ENCODE measurements at places on chromosomes 4 and X.
A peak's percentile ranks its signal among the peaks of the same experiment; 100 is the strongest.

GRCh38 chr4:27068151-27068867, 207.7 kb downstream of the STIM2 start:
- no peak for DNase-seq

DNA sequence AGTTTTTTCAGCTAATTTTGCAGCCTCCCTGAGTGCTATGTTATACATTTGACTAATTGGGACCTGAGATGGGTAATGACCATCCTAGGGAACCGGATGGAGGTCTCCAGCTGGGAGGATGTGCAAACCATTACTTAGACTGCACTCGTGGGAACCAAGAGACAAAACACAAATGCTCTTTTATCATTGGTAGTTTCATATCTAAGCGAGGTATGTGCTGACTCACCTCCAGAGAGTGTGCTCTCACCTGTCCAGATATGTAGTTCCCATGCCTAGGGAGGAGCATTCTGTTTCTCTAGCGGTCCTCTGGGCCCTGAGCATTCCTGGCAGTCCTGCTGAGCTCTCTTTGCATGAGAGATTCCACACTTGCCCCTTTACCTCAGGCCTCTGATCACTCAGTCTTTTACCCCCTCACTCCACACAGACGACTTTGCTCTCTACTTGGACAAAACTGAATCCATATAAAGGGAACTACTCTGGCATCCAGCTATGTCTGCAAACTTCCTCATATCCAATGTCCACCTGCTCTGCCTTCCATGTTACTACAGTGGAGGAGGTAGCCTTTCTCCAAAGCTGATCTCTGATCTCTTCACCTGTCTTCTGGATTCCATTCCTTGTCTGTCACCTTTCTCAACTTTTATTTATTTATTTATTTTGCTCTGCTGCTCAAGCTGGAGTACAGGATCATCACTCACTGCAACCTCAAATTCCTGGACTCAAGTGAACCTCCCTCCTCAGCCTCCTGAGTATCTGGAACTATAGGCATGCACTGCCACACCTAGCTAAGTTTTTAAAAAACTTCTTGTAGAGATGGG, 88.4 kb downstream of the LRP2BP start:
- no peak for DNase-seq

DNA sequence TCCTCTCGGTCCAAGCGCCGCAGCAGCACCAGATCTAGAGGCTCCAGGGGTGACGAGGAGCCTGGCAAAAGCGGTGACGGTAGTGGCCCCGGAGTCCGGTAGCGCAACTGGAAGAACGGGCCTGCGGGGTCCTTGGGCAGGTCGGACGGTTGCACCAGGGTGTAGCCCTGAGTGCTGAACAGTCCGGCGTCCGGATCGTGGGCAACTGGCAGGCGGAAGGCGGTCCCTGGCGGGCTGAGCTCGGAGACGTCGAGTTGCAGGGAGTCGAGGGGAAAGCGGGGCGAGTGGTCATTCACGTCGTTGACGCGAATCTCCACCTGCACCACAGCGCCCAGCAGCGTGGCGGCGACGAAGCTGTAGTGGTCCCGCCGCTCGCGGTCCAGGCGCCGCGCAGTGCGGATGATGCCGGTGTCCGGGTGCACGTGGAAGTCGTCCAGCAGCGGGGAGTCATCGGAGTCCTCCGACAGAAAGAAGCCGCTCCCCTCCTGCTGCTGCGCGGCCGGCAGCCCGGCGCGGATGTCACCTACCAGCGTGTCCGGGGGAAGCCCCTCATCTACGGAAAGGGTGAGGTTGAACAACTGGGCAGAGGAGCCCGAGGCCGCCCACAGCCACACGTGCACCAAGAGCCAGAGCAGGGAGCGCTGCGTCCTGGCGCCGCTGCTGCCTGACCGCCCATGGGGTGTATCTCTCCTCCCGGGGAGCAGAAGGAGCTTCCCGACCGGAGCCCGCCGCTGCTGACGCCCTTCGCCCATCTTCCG, 837 bp downstream of the DCHS2 start:
- no peak for DNase-seq

DNA sequence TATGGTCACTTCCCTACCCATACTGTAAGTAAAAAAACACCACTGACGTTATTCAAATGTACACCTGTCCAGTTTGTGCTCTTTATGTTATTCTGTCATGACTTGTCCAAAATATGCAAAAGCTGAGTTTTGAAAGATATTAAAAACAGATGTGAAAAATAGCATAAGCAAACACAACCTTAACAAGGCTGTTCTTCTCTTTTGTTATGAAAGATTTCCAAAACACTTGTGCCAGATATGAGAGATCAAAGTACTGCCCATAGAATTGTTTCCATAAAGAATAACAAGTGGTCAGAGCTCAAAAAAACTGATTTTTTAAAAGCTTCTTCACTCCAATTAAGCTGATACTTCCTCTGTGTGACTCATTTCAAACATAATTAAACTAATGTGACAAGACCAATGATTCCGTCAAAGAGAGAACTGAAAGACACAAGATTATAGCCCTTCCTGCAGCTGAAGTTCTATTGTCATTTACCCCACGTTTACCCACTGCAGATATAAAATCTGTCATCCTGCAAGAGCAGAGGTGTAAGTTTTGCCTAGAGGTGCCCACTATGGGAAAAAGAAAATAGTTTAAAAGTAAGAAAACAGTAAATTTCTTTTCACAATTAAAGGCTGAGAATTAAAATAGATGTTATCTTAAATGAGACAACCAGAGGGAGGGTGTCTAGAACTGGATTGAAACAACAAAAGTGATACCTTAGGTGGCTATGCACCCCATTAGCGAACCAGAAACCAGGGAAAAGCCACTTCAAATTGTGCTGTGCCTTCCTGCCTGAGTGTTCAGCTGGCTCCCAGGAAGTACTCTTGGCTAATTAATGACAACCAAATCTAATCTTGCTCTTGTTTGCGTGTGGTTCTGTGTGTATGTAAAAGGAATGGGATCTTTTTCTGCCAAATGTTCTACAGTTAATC, 30.1 kb downstream of the RASSF6 start:
- no peak for DNase-seq

DNA sequence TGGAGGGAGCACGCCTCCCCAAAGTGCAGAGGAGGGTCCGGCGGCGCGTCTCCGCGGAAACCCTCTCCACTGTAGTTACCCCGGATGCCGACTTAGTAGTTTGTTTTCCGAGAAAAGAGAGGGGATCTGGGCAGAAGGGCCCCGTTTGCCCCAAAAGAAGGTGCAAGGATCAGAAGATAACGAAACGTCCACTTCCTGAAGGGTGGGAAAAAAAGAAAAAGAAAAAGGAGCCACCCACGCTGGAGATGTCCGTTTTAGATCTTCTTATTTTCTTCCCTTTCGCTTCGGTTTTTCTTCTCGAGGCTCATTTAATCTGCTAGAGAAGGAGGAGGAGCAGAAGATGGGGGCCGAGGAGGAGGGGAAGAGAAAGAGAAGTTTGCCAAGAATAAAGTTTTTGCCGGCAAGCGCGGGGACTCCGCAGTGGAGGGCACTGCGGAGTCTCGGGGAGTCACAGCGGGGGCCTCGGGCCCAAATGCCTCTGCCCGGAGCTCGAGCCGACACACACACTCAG, 517 bp downstream of the LEF1 start:
- DNase-seq, result peak; percentile 38

DNA sequence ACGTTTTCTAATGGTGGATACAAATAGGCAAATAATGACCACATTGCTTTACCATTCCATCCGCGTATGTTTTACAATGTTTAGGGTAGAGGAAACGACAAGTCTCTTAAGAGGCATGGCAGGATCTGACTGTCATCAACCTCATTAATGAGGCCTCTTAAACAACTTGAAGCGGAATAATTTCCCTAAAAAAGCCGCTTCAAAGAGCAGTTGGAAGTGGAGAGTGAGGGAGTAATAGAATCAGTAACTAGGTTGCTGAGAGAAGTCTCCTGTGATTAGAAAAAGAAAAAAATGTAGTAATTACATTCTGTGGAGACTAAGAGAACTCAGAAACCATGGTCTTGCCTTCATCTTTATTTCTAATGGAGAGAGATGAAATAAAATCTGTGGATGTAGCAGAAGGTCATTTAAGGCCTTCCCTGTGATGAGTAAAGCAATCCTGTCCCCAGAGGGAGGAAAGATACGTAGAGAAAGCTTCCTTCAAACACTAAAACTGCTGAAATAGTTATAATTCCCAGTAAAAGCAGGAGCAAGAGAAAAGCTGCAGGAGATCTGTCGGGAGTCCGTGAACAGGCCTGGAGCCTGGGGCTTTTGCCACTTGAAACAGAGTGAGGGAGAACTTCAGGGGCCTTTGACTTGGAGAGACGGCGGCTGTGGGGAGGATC, 11.1 kb upstream of the SEPSECS start:
- DNase-seq, result no peak

- no peak for DNase-seq
These were observed 557.6 kb downstream of the SPRY1 start for GRCh38 chr4:123954220-123954619.

DNA sequence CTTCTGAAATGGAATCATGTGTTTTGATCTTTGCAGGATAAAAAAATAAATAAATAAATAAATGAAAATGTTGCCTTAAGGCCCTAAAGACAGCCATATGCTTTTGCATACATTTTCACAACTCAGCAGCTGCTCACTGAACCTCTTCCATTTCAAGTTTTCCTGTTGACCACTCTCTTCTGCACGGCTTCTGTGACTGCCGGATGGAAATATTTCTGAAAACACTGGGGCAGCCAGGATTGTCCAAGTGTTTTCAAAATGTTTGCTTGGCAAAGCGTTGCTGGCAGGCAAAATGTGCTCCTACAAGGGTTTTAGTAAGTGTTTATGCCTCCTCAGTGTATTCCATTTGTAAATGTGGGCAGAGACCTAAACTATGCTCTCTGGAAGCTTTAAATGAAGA, 208.1 kb upstream of the IL1RAPL1 start:
- DNase-seq, result no peak

DNA sequence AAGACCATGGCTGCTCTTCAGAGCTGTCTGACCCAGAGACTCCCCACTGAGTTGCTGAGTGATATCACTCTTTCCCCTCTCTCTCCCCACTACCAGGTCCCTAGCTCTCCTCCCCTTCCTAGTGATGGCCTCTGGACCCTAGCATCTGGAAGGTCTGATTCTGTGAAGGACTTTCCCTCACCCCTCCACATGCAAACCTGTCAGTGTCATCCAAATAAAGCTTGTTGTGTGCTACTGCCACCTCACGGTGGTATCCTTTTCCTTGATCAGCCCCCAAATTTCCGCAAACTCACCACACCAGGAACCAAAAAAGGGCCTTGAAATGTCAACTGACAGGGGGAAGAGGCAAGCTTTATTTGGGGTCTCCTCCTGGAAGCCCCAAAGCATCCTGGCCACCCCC, 500.2 kb downstream of the IDS start:
- no peak for DNase-seq

Data from CD4-positive, alpha-beta T cell treated with Interleukin-17A for 1 hour (primary cell).